A549 (cell line): ENCODE measurements at places on chromosomes 6 and 20. TPM values are rescaled to one million over a fixed set of nuclear protein-coding genes. Genes with fewer than 3 reads are reported as not detected.

GRCh38 chr6:132931936-132932514 is 117.7 kb downstream of the RPS12 start:
- DNase-seq = no peak

DNA sequence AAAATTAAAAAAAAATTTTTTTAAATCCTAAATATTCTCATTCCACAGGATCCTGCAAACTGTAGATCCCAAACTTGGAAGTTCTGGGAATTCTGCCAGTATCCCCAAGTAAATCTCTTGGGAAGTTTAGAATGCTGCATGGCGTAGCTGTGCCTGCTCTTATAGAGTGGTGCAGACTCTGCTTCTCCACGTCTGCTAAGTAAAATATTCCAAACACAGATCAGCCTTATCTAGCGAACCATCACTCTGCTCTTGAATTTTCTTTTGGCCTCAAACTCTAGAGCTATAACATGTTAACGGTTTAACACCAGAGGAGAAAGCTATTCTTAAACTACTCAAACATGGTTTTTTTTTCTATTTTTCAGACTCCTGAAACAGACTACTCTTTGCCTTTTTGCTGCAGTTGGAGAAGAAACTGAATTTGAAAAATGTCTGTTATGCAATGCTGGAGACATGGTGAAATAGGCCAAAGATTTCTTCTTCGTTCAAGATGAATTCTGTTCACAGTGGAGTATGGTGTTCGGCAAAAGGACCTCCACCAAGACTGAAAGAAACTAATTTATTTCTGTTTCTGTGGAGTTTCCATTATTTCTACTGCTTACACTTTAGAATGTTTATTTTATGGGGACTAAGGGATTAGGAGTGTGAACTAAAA is 138.5 kb upstream of the AKAP12 start:
- no peak for DNase-seq

- no peak for DNase-seq
These were observed 47.9 kb upstream of the SCML4 start for GRCh38 chr6:107871976-107872375.

DNA sequence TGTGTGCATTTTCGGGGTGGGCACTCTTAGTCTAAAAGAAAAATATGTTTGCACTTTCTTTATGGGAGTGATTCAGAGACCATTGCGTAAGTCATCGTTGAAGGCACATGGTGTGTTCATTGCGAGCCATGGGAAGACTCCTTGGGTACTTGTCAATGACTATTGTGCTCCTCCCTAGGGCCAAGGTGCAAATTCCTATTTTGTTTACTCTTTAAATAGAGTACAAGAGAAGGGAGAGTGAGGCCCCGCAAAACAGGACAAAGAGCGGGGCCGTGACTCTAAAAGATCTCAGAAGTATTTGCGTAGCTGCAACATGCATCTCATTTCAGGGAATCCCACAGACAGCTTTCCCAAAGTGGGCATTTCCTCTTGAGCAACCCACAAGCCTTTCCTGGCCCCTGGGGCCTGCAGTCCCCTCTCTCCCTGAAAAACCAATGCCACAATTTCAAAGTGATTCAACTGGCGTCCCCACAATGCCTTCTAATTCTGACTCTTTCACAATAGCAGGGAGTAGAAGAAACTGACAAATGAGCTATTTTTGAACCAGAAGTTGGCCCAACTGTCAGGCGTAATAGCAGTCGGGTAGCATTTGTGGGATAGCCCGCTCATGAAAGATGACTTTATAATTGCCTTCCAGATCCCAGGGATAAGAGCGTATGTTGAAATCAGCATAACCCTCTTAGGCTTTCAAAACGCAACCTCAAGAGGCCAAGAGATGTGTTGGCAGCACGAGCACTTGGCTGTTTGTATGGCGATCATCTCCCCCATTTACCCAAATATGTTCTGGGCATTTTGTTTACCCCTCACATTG is 277.9 kb upstream of the BMP2 start:
- DNase-seq = peak; percentile 20

NT5E gene
- 16.8 to 20.8 TPM (median 18.9 TPM) in 3 replicates for polyA plus RNA-seq

CFB gene
- 2.7 to 4.9 TPM (median 4.4 TPM) in 3 replicates for polyA plus RNA-seq

KPNA5 gene
- polyA plus RNA-seq = 2.2 to 2.4 TPM (median 2.3 TPM) in 3 replicates
